ENCODE measurements at places on chromosomes 12 and 14.

GRCh38 chr12:52369211-52369610 lies 1.9 kb upstream of the KRT85 start:
- no peak for DNase-seq

- DNase-seq: no peak
Observed at GRCh38 chr12:74719447-74719846, 181.8 kb downstream of the ATXN7L3B start.

GRCh38 chr12:39902821-39903220 lies 203.1 kb downstream of the SLC2A13 start:
- DNase-seq: no peak

DNA sequence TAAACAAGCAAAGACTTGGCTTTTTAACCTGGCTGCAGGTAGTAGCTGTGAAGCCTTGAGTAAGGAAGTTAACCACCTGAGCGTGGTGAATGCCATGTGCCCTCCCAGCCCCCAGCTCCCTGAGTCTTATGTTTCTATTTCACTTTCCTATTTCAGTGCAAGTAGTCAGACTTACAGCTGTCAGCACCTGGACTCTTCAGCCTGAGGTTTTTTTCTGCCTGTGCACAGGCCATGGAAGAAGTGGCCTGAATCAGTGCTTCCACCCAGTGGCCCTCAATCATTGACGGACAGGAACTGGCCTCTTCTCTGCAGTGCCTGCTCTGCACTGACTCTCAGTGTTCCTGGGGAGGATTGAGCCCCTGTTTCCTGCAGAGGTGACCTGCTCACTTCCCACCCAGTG lies 796.4 kb downstream of the MED13L start:
- no peak for DNase-seq

DNA sequence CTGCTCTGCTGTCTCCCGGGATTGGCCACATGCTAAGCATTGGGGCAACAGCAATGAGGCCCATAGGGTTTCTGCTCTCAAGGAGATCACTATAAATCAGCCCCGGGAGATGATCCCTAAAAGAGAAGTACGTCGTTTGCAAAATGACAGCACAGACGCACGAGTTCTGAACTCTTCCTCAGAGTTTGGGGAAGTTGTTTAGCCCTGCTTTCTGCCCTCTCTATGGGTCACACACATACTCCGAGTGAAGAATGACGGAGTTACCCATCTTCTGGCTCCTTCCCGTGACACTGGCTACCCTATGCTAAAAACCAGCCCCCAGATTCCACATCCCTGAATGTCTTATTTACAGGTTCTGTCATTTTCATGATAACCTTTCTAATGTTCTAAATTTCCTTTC lies 258.0 kb upstream of the PLEKHG7 start:
- DNase-seq: no peak

- no peak for DNase-seq
Observed at GRCh38 chr12:7207866-7208625, 18.6 kb downstream of the PEX5 start.

- no peak for DNase-seq
Observed at GRCh38 chr12:107429006-107429705, 256.4 kb upstream of the PWP1 start.

DNA sequence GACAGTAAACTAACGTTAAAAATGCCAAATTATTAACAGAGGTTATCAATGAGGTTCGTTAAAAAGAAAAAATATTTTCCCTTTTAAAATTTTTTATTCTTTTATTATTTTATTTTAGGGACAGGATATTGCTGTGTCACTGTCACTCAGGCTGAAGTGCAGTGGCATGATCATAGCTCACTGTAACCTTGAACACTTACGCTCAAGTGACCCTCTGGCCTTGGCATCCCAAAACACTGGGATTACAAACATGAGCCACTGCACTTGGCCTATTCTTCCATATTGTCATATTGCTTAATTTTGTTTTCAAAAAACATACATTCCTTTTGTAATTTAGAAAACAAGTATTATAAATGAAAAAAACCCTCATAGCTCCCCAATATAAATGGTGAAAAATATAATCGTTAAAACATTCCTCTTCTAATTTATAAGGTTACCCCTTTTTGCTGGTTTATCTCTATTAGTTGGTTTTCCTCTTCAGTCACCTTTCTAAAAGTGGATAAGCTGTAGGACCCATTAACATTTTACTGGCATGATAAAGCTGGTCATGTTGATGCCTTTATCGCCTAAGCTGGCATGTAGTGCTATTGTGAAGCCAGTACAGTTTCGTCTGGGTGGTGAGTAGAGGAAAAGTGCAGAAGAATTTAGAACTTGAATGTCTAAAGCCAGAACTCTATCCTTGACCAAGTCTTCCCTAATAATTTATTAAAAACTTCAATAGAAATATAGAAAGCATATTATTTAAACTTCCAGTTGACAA lies 27.6 kb downstream of the PDE3A start:
- no peak for DNase-seq

DNA sequence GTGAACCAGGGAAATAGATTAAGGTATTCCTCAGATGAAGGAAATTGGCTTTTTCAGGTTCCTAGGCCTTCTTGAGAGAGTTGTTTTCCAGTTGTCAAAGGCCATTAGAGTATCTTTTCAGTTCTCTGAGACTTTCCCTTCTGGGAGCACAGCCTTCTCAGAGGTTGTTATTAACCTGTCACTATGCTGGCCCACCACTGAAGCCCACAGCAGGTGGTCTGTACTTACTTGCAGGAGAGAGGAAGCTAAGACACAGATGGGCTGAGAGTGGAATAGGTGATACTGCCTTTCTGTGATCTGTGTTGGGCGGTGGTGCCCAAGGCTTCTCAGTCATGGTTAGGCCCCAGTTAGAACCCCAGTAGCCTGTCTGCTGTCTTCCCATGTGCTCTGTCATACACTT lies 22.8 kb upstream of the GALNT16 start:
- no peak for DNase-seq
